RWPE2 (cell line): ENCODE measurements at places on chromosomes 5 and 9.

GRCh38 chr5:93407454-93407853 lies 173.6 kb downstream of the NR2F1-AS1 start:
- no peak for DNase-seq

DNA sequence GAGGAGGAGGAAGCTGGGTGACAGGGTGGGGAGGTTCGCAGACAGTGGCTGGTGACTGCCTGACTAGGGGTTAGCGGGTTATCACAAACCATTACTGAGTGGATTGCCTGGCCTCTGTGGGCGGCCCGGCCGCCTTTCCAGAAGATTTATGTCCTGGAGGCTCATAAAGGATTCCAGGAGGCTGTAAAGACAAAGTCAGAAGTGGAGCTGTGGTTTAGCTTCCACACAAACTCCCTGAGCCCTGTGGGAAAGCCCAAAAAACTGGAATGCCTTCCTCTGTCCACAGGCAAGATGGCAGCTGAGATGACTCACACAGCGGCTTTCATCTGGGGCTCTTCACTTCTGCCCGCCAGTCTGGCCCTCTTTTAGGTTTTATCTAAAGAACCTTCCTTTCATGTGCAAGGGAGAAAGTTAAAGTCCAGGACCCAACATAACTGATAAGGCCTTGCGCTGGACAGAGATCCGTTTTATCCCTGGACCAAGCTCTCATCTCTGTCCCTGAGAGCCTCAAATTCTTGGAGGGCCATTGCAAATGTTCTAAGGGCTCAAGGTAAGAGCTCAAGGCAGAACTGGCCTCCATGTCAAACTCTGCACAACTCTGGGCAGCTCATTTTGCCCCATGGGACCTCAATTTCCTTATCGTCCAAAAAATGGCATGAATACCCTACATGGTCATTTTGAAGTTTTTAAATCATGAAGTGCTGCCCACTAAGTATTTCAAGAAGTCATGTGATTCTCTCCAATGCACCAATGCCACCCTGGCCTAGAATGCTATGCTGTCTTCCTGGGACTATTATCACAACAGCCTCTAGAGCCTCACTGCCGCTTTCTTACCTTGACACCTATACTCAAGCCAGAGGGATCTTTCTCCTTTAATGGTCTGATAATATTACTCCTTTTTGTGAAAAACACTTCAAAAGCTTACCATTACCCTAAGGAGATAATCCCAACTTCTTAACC lies 249.4 kb upstream of the TRIM32 start:
- DNase-seq: no peak

DNA sequence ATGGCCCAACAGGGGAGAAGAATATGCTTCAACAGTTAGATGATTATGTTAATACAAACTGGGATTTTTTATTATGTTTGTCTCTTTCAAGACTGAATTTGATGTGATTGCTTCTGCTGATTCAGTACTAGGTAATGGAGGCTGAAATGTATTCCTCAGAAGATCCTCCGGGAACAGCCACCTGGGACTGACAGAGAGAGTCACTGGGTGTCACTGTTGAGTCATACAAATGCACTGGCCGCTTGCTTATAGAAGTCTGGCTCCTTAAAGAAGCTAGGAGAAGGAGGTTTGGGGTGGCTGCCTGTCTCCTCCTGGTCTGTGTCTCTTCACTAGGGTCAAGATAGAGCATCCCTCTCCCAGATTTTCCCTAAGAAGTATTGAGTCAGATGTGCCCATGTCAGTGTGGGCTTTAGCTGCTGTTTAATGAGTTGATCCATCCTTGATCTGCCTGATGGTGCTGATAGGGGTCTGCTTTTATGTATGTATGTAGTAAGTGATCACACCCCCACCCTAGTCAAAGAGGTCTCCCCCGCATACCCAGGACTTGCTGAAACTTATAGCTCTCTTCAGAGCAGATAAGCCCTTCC lies 773.4 kb downstream of the BRINP1 start:
- no peak for DNase-seq

DNA sequence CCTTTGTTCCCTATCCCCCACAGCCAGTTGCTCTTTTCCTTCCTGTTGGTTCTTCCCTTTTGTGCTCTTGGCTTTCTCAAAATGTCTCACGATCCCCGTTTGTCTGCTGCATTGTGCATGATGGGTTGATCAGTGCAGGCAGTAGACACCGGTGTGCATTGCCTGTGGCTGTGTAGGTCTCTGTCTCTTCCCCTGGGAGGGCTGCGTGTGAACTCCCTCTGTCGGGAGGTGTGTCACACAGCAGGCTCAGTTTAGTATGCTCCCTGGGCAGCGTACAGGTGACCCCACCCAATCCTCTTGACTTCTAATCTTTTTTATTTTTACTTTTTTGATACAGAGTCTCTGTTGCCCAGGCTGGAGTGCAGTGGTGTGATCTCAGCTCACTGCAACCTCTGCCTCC lies 265.3 kb downstream of the FSTL4 start:
- DNase-seq: no peak

DNA sequence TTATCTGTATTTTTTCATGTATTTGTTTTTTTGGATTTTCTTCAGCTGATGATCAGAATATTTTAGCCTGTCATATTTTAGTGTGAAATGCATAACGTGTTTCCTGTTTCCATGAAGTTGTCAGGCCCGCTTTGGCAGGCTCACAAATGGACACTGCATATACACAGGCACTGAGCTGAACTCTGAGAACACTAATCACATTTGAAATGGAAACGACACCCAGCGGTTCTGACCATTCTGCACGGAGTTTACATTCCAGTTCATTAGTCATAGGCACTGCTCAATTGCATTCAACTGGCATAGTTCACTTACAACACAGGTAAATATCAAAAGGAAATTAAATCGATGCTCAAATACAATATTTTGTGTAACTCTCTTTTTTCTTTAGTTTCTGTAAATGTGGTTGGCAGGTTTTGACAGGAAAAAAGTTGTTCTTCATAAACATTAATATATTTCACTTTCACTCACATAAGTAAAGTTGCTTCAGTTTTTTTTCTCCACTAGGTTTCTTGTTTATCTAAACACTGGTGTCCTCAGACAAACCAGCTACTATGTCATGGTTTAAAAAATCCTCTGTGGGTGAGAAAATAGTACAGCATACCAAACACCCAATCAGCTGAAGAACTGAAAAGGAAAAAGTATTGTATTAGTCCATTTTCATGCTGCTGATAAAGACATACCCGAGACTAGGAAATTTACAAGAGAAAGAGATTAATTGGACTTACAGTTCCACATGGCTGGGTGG lies 559.0 kb upstream of the DAP start:
- no peak for DNase-seq

DNA sequence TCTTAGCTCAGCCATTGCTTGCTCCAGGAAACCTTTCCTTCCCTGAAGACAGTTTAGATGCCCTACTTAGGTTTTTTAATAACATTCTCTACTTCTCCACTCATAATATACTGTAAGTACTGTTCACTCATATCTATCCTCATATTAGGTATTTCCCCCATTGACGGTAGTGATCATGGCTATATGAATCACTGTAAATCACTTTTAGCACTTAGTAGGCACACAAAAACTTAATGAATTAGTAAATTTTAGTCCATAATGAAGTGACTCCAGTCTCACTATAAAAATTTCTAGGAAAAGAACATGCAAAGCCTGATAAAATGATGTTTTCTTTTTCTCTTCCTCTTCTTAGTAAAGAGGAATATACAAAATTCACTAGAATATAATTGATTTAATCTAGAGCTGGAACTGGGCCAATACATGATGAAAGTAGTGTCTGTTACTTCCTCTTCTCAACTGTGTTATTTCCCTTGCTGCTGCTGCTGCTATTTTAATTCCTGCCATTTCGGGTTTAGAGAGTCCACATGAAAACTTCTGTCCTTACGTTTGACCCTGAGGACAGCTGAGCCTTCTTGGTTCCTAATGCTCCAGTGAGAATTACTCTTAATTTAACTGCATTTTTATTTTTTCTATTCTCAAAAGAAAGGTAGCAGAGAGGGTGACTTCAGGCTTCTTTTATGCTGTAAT lies 73.5 kb downstream of the LNPEP start:
- no peak for DNase-seq

- no peak for DNase-seq
Observed at GRCh38 chr9:70034271-70034711, 9.4 kb upstream of the MAMDC2 start.

DNA sequence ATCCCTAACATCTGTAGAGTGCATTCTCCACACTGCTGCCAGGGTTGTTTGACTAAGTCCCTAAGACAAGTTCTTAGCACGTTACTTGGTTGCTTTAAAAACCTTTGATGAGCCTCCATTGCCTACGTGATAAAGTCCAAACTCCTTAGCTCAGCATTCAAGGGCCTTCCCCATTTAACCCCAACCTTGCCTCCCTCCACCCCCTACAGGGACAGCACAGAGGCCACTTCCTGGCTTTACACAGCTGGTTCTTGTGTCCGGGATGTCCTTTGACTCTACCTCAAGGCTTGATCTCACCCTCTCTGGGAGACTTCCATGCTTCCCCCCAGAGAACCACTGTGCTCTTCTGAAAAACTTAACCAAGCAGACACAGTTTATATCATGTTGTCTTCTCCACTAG lies 29.4 kb downstream of the FAM240B start:
- no peak for DNase-seq

GRCh38 chr9:21153336-21154017 lies 11.8 kb upstream of the IFNW1 start:
- DNase-seq: no peak

- DNase-seq: peak; percentile 94
Observed at GRCh38 chr9:16335788-16336580, 534.5 kb downstream of the BNC2 start.

- no peak for DNase-seq
Observed at GRCh38 chr5:59286510-59286909, 607.0 kb downstream of the PDE4D start.

GRCh38 chr9:137441935-137442321 lies 771 bp upstream of the ENTPD8 start:
- DNase-seq: no peak

- DNase-seq: no peak
Observed at GRCh38 chr5:115583474-115583873, 18.8 kb downstream of the TICAM2 start.
